ENCODE measurements at places on chromosomes 12 and 14.

- no peak for DNase-seq
Measured at GRCh38 chr12:93449277-93449676, 7.5 kb upstream of the UBE2N start.

- DNase-seq: no peak
Measured at GRCh38 chr12:105418229-105418628, 87.7 kb downstream of the C12orf75 start.

GRCh38 chr14:75402867-75403413 is 24.9 kb upstream of the JDP2 start:
- no peak for DNase-seq

- peak; percentile 98 for DNase-seq
Measured at GRCh38 chr14:96424109-96424989, 32.4 kb downstream of the AK7 start.

DNA sequence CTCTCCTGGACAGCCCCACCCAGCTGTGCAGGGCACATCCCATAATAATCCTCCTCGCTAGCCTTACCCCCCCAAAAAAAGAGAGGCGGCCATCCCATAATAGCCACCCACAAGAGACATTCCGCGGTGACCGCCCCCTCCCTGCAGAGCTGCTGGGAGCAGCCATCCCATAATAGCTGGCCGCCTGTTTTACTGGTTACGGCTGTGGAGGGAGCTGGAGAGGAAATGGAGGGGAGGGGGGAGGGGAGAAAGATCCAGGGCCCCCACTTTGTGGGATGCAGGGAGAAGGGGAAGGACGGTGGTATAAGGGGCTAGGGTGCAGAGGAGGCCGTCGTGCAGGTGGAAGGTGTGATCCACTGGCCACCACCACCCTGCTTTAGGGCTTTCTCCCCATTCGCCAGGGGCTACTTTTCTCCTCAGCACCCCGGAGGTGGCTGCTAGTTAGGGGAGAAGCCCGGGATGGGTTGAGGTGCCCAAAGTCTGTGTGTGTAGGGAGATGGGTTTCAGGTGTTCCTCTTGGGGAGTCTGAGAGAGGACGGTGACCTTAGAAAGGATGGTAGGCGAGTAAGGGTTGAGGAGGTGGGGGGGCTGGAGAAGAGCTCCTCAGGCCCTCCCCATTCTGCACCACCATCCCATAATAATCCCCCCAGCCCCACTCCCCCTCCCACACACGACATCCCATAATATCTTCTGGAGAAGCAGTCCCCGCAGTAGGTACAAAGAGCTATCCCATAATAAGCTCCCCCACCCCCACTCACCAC is 6.0 kb upstream of the CHD4 start:
- peak; percentile 57 for DNase-seq

DNA sequence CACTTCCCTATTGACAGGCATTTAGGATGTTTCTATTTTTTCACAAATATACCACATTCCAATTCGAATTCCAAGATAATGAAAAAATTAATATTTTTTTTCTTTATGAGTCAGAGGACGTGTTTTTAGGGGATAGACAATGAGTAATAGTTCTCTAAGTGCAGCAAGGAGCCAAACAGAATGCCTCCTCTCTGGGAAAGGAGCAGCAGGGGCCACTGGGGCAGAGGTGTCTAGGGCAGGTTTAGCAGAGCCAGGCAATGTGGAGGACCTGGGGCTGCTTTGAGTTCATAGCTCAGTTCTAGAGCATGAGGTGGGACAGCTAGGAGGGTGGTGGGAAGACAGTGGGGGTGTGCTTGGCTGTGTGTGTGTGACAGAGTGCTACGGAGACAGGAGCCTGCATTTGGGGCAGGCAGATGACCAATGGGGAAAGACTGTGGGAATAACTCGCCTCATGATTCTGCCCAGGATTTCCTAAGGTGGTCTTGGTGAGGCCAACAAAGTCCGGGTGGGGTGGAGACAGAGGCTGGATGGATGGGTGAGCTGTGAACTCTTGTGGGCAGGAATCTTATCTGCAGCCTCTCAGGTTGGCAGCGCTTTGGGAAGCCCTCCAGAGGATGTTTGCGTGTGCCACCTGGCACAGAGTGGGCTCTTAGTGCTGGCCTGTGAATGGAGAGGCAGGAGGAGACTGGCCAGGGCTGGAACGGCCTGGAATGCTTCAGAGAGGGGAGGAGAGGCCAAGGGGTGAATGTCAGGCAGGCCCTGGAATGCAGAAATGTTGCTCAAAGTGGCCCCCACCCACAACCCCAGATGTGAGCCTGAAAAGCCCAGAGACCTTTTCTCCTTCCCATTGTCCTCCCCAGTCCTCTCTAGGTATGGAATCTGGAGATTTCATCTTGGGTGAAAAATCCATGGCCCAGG is 2.4 kb upstream of the KRT7 start:
- DNase-seq: no peak

DNA sequence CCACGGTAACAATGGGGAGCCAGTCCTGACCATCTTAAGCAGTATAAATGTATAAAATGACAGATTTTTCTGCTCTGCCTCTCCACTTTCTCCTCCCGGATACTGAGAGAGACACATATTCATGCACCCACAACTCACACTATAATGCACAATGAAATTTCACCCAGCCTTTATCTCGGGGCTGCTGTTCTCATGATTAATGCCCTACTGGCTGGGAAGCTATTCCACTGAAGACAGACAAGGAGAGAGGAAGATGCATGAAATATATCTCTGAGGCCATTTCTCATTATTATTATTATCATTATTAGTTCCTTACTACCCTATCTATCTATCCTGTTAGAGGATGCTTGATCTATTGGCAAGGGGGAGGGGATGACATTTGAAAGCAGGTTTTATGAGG is 501.7 kb downstream of the DIO2 start:
- no peak for DNase-seq

- DNase-seq: no peak
Measured at GRCh38 chr12:108313241-108313605, 25.9 kb downstream of the CMKLR1 start.

DNA sequence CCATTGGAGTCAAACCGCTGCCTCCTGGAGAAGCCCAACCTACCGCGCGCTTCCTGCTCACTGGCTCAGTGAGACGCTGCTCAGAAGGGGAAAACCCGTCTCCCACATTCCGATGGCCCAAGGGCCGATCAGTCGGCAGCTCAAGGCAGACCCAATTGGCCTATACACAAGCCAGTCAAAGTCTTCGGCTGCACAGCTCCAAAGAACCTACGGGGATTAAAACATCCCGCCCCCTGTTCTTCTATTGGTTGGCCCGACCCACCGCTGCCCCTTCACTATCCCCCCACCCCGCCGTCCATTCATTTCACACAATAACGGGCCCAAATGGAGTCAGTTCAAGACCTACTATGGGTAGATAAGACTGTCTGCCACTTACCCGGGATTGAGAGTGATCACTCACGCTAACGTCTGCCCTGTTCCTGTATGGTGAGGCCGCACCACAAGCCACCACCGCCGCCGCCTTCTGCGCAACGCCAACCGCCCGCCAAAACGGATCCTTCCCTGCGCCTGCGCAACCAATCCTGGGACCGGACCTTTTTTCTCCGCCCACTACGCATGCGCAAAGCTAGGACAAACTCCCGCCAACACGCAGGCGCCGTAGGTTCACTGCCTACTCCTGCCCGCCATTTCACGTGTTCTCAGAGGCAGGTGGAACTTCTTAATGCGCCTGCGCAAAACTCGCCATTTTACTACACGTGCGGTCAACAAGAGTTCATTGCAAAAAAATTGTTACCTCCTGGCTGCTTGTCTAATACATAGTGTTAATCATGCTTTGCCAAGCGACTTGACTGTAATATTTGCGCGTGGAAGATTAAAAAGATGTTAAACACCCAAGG is at the start of gene CBX5:
CBX5 (minus strand) TSS at position 491 of the 836 bp plus-strand sequence. CDS start 22,472 bp downstream, outside the sequence.
- peak; percentile 99 for DNase-seq

DNA sequence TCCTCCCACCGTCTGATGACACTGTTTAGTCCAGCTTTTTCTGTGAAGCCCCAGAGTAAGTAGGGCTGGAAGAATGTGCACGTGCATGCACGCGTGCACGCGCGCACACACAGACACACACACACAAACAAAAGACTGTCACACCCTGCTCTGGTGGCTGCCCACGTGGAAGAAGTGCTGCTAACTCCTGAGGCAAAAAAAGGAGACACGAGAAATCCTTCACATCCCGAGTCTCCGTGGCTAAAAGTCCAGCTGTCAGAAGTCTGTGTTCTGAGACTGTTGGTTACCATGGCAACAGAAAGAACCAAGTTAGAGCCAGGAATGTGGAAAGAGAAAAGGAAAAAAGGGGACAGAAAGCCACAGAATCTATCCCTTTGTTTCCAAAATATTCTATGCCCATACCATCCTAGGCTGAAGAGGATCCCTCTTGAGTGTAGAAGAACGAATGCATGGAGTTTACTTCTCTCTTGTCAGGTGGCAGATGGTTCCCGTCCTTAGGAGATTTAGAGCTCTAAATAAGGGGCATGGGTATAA is 1.6 kb upstream of the C12orf71 start:
- DNase-seq: no peak

DNA sequence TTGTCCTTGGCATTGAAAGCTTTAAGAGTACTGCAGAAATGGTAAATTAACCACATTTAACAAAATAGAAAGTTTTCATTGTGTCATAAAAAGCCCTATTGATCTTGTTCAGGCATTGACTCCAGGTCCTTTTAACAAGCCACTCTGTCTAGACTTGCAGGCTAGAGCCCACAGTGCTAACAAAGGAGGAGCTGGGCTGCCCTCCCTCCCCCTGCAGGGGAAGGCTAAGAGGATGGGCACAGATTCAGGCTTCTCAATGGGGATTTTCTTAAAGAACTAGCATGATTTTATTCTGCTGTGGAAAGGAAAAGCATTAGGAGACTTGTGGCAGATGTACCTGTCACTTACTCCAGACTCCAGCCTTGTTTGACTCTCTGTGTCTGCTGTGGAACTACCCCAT is 463.6 kb downstream of the NRXN3 start:
- no peak for DNase-seq

DNA sequence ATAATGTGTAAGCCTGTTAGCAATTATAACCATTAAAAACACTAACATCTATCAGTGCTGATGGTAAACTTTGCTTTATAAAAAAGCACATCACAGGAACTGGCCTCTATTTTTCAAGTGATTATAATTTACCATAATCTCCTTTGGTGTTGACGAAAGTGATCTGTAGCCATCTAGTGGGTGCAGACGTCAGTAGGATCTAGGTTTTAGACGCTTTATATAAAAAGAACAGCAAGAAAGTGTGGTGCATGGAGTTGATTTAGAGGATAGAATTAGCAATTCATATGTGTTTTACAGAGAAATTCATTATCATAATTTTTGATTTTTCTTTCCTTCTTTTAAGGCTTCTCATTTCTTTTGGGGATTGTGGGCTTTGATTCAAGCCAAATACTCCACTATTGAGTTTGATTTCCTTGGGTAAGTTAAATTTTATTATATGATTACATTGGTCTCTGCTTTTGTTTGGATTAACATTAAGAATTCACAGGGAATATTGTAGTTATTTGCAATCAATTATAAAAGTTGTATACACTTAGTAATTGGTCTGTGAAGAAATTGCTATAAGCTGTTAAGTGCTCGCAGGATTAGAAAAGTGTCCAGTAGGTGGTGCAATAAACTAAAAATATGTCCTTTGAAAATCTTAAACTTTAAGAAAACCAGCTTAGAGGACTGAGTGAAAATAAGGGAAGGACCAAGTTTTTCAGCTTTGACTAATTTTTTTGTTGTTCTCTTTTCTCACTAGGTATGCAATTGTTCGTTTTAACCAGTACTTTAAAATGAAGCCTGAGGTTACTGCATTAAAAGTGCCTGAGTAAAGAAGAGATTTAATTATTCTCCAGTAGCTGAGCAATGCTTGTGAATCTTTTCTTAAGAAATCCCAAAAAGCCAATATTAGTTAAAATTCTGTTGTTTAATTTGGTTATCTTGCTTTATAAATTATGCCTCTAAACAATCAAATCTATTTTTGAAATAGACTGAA is 59.5 kb downstream of the ETNK1 start:
- DNase-seq: peak; percentile 35

DNA sequence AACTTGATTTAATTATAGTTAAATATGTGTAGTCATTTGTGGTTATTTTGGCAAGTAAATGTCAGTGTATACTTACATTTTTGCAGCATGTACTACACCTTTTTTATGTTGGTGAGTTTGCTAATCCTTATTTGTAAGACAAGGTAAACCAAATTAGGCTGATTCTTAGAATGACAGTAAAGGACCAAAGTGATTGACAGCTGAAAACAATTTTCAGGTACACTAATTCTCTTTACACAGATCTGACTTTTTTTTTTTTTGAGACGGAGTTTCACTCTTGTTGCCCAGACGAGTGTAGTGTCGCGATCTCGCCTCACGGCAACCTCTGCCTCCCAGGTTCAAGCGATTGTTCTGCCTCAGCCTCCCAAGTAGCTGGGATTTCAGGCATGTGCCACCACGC is 8.4 kb downstream of the SLC25A3 start:
- DNase-seq: no peak

Measured in NCI-H1694 treated with DMSO at 0.1 percent for 48 hours (cell line).